ENCODE measurements at places on chromosomes 1 and 21.

- DNase-seq, result no peak
Measured at GRCh38 chr1:203036537-203036936, 10.2 kb downstream of the PPFIA4 start.

- DNase-seq, result peak; percentile 32
Measured at GRCh38 chr21:36976882-36977651, 10.6 kb upstream of the HLCS start.

DNA sequence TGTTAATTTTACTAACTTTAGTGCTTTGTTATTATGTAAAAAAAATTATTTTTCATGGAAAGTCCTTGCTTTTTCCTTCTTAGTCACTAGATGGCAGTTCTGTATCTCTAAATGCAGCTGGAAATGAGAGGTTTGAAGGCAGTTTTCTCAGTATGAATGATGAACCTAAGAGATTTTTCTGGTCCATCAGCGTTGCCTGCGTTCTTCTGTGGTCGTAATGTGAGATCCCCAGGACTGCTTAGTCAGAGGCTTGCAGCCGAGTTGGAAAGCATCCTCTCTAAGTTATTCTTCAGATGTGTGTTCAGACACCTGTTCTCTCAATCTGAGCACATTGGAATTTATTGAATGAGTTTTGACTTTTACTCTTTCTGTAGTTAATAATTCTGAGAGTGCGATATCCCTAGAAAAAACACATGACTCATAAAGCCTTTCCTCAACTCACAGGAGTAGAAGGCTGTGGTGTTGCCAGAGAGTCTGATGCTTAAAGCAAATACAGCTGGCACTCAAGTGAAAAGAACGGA, 99.3 kb downstream of the FMN2 start:
- peak; percentile 54 for DNase-seq

DNA sequence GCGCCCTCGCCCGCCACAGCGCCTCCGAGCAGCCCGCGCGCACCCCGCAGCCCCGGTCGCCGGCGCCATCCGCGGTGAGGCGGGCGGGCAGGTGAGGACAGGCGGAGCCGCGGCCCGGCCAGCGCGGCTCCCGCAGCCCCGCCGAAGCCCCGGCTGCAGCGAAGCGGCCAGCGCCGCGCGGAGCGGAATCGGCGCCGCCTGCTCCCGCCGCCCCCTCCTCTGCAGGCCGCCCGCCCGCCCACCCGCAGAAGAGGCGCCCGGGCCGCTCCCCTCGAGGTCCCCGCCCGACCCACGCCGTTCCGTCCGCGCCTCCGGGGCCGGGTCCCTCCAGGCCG, 1.3 kb downstream of the PRDM16 start:
- no peak for DNase-seq

- DNase-seq, result no peak
Measured at GRCh38 chr1:25668931-25669573, 52.5 kb downstream of the MAN1C1 start.

DNA sequence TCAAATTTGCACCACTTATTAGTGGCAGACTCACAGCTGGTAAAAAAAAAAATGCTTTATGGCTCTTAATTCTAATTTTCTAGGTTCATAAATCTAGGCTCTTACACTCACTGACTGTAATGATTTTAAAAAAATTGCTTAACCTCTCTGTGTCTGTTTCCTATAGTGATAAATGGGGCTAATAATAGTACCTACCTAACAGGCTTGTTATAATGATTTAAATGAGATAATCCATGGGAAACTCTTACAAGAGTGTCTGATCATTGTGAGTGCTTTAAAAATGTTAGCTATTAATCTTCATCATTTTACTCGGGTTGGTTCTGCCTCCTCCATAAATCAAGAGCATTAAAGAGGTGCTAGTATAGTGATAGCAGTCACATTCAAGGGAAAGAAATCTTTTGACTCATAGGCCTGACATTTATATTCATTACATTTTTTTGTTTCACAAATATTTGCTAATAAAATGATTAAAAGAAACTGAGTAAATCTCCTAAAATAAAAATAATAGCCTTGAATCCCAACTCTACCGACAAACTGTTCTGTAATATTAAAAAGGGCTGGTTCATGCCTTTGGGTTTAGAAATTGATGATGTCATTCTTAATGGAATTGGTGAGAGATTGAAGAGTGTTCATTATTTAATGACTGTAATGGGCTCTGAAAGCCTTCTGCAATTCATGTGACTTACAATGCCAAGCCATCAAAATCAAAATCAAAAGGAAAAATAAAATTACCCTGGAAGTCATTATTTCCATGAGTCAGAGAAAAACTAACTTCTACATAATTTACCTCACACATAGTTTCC, 93.9 kb upstream of the PALMD start:
- DNase-seq, result no peak

- DNase-seq, result no peak
Measured at GRCh38 chr1:82446955-82447354, 646.2 kb downstream of the ADGRL2 start.

DNA sequence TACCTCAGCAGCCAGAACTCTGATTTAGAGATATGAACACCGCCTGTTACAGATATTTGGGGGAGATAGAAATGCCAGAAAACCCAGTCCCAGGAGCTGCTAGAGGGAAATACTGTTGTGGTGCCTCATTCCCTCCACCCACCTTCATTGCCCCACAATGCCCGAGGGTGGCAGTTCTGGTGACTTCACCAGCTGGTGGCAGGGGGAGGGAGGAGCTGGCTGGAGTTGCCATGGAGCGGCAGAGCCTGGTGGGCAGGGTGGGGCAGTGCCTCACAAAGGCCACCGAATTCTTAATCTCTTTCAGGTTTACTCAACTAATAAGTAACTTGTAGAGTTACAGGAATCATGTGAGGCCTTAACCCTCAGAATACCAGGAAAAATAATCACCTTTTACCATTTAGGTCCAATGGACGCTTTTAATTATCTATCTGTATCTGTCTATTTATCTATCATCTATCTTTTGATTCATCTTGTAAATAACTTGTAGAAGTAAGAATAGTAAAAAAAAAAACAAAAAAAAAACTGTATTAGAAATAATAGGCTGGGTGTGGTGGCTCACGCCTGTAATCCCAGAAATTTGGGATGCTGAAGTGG, 11.7 kb upstream of the S100A11 start:
- peak; percentile 89 for DNase-seq

GRCh38 chr1:148363439-148363810, 119.7 kb downstream of the PPIAL4G start:
- peak; percentile 71 for DNase-seq

DNA sequence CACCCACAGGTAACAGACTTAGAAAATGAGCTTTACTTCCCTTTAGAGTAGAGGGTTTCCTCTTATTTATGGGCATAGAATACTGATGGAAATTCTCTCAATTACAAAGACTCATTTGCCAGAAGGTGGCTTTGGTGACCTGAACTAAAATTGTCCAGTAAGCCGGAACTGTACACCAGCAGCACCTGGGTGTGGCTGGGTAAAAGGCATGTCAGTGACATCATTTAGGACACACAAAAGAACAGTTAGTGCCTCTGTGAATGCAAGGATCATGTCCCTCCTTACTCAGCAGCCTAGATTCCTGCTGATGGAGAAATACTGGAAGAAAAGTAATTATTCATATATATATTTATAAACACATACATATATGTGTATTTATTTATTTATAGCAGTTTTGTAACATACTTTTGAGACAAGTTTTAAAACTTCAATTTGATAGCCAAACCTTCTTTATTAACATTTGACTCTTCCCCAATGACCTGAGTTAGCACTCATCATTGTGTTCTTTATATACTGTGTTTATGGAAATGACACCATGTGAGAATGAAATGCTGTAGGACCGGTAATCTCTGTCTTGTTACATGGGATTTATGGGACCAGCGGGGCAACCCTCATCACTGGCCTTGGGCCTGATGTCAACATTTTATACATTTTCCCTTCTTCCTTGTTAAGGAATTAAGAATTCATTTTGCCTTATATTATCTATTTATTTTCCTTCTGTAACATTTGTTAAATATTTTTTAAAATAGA, 274.4 kb downstream of the BRINP2 start:
- DNase-seq, result no peak

DNA sequence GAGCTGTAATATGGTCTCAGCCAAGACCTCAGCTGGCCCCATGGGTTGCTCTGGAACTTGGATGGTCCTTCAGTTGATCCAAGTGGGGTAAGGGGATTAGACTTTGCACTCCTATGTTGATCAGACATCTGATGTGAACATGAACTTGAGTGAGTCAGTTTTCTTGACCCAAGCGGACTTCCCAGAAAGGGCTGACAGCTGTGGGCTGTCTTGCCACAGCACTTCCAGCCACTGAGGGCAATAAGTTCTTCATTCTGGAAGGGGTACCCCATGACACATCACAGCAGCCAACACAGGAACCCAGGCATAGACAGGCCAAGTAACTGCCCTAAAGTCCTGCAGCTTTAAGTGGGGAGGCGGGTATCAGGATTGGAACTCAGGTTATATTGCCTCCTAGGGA, 93.9 kb upstream of the USP24 start:
- no peak for DNase-seq

DNA sequence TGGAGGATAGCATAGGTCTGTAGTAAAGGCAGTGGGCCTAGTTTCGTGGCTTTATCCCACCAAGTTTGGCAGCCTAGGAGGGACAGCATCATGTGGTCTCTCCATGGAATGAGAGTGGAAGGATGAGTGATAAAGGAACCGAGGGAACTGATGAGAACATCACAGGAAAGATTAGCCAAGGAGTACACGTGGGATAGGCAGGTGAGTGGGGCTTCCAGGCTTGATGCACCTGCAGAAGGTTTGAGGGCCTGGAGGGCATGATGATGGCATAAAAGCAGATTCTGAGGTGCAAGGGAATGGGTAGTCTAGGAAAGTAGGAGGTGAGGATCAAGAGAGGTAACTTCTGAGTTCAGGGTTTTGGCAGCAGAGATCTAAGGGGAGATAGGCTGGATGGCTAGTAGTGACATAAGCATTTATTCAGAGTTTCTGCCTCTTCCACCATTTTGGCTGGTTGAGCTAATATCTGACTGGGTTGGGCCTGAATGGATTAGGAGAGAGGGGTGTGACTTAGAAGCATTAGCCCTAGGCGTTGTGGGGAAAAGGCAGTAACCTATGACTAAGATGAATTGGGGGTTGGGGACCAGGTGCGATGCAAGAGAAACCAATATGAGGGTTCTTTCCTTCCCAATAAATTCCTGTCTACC, 9.1 kb downstream of the PTGFRN start:
- no peak for DNase-seq

GRCh38 chr1:223444411-223444810, 51.2 kb downstream of the CCDC185 start:
- DNase-seq, result no peak

- peak; percentile 39 for DNase-seq
Measured at GRCh38 chr1:201085902-201086735, 26.1 kb downstream of the CACNA1S start.
